ENCODE measurements at places on chromosomes 2 and 18. TPM values are rescaled to one million over a fixed set of nuclear protein-coding genes. Genes with fewer than 3 reads are reported as not detected.
A peak's percentile ranks its signal among the peaks of the same experiment; 100 is the strongest.

DNA sequence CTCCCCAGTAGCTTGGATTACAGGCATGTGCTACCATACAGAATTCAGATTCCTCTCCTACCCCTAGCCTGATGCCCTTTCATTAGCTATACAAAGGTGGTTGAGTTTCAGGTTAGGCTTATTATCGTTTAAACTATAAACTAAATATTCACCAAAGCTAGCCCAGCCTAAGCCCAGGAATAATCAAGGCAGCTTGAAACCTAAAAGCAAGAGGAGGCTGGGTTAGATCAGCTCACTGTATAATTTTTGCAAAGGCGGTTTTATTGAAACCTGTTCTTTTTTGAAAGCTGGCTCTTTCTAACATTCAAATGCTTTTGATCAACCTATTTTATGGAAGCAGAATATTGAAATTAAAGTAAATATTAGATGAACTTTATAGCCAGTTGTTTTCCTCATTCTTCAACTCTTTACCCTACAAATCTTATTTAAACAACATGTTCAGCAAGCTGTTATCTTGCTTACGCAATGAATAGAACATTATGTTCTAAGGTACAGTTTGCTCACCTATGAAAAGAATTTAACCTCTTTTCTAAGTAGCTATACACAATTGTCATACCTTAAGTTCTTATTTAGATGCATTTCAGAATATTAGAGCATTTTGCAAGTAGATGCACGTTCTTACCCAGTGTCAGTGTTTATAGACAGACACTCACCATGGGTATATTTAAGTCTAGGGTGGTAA, 241.6 kb downstream of the NEDD4L start:
- H3K27ac ChIP-seq = no peak overlapping the region
- no peak for DNase-seq
- peaks cover 16% of the 10 kb centered on the region for H3K4me1 ChIP-seq
- H3K4me3 ChIP-seq = no peak overlapping the region
- H3K36me3 ChIP-seq = no peaks in the 10 kb centered on the region

- no peak overlapping the region for H3K27ac ChIP-seq
- no peaks in the 10 kb centered on the region for H3K36me3 ChIP-seq
- H3K4me1 ChIP-seq = no peaks in the 10 kb centered on the region
- H3K4me3 ChIP-seq = no peak overlapping the region
Observed at GRCh38 chr2:100427627-100428258, 10.3 kb upstream of the CHST10 start.

DNA sequence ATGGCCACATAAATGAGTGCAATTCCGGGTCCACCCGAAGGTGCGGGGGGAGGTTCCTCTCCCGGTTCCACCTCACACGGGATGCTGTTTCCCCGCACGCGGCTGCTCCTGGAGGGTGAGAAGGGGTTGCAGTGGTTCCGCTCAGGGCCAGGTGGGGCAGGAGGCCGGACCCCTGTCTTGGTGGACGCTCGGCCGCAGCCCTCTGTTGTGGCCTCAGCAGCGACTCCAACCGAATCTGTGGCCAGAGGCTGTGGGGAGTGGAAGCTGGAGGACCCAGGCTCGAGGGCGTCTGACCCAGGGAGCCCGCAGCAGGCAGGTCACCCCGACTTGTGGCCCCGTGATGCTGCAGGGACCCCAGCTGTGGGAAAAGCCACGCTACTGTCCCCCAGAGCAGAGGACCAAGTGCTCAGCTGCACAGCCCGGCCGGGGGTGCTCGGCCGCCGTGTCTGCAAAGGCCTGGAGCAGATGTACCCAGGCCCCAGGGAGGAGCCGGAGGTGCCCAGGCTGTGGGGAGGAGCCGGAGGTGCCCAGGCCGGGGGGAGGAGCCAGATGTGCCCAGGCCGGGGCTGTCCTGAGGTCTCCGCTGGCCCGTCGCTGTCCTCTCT, 83.9 kb downstream of the RTP5 start:
- peaks cover 10% of the 10 kb centered on the region for H3K4me1 ChIP-seq
- no peak overlapping the region for H3K27ac ChIP-seq
- H3K27me3 ChIP-seq = no peaks in the 10 kb centered on the region
- DNase-seq = no peak
- no peaks in the 10 kb centered on the region for H3K36me3 ChIP-seq
- H3K4me3 ChIP-seq = no peak overlapping the region

- no peaks in the 10 kb centered on the region for H3K27me3 ChIP-seq
- no peak overlapping the region for H3K4me3 ChIP-seq
- H3K27ac ChIP-seq = no peak overlapping the region
- H3K4me1 ChIP-seq = no peaks in the 10 kb centered on the region
- no peak for DNase-seq
Observed at GRCh38 chr18:72325307-72325706, 218.8 kb downstream of the CBLN2 start.

DNA sequence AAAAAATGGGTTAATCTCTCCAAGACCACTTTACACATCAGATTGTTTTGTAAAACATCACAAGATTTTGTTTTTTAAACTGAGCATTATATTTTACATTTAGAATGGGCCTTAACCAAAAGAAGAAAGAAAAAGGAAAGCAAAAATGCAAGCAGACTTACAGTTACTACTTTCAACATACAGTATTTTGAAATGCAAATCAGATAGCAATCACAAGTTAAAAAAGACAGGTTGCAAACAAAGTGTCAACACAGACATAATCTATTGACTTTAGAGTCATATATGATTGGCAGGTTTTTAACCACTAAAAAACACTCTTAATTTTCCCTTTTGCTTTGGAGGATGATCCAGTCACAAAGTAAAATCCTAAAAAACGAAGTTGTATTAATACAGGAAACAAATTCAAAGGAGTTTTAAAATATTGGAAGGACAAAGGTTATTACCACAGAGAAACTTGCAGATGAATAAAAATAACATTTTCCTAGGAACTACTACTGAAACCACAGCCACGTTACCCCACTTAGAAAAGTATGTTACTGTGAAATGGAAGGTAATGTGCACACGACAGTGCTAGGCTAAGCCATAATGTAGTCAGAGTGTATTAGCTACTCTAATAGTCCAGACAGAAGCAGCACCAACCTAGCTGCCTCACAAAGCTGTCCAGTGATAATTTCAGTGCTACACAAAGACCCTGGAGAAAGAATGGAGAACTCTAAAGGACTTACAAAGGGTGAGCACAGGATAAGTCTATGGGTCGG, 22.9 kb downstream of the DARS1 start:
- H3K36me3 ChIP-seq = peaks cover 3% of the 10 kb centered on the region
- H3K4me3 ChIP-seq = no peak overlapping the region

The MZT2A gene
- 140 TPM for total RNA-seq

GRCh38 chr2:135140606-135141005, 88.5 kb downstream of the RAB3GAP1 start:
- H3K36me3 ChIP-seq = peaks cover 28% of the 10 kb centered on the region
- H3K4me3 ChIP-seq = no peak overlapping the region
- no peak for DNase-seq
- no peaks in the 10 kb centered on the region for H3K4me1 ChIP-seq

- DNase-seq = no peak
- H3K4me3 ChIP-seq = no peak overlapping the region
- H3K4me1 ChIP-seq = no peaks in the 10 kb centered on the region
- no peaks in the 10 kb centered on the region for H3K36me3 ChIP-seq
Observed at GRCh38 chr2:120953066-120953756, 217.5 kb downstream of the GLI2 start.

DNA sequence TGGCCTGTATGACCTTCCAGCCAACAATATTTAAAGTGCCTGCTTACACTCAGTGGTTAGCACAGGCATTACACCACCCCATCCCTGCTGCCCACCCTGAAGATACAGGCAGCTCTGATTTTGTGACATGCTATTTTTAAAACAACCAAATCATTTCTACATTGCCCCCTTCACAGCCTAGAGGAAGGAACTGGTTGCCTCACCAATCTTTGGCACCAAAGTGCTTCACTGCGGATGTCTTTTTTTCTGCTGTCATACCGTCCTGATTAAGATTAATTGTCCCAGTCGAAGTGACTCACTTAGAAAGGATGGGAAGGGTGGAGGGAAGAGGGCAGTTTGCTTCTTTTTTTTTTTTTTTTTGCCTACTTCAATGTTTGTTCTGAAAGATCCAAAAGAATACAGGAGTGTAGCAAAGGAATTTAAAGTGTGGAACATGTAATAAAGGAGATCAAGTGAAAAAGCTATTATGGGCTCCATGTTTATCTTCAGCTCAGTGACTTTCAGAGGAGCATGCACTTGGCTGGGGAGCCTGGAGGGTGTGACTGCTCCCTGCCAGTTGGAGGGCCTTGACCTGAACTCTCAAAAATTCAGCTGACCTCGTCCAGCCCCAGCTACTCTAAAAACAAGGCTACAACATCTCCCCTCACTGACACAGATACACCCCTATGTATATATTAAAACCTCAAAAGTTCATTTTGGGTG, 501.1 kb upstream of the TNP1 start:
- no peaks in the 10 kb centered on the region for H3K36me3 ChIP-seq
- peak overlapping the region; percentile 64 for H3K27ac ChIP-seq
- no peak overlapping the region for H3K4me3 ChIP-seq
- H3K27me3 ChIP-seq = no peaks in the 10 kb centered on the region
- DNase-seq = no peak

The RNU2-63P gene
- not detected for total RNA-seq

GRCh38 chr2:25109822-25110221, 58.6 kb downstream of the POMC start:
- no peaks in the 10 kb centered on the region for H3K4me1 ChIP-seq
- no peaks in the 10 kb centered on the region for H3K36me3 ChIP-seq
- H3K27ac ChIP-seq = no peak overlapping the region
- no peaks in the 10 kb centered on the region for H3K27me3 ChIP-seq
- no peak for DNase-seq

The UGT1A6 gene
- 14.0 TPM for total RNA-seq

DNA sequence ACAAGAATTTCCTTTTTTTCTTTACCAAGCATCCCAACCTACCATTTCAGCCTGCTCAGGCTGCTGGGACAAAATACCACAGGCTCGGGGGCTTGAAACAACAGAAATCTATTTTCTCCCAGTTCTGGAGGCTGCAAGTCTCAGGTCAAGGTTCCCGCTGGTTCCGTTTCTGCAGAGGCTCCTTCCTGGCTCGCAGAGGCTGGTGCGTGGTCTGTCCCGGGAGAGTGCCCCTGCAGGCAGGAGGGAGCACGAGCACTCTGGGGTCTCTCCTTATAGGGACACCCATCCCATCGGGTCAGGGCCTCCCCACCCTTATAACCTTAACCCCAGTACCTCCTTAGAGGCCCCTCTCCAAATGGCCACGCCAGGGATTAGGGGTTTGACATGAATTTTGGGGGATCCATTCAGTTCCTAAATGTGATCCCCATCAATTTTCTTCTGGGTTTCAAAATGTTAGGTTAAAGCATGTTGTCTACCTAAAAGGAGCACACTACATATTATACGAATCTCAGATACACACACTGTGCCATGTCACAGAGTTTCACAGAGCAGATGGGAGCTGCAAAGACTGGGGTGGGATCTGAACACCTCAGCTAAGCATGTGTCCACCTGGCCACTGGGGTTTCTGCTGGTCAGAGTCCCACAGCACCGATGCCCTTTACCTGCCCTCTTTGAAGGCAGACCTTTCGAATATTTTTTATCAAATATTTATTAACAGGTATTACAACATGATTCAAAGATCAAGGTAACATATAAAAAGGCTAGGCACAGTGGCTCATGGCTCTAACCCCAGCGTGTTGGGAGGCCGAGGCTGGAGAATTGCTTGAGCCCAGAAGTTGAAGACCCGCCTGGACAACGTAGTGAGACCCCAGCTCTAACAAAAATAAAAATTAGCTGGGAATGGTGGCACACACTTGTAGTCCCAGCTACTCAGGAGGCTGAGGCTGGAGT, 17.6 kb upstream of the ADI1 start:
- H3K27me3 ChIP-seq = no peaks in the 10 kb centered on the region
- no peak for DNase-seq
- peak overlapping the region; percentile 98 for H3K27ac ChIP-seq
- peaks cover 21% of the 10 kb centered on the region for H3K36me3 ChIP-seq

The SERPINB5 gene
- 141 TPM for total RNA-seq

DNA sequence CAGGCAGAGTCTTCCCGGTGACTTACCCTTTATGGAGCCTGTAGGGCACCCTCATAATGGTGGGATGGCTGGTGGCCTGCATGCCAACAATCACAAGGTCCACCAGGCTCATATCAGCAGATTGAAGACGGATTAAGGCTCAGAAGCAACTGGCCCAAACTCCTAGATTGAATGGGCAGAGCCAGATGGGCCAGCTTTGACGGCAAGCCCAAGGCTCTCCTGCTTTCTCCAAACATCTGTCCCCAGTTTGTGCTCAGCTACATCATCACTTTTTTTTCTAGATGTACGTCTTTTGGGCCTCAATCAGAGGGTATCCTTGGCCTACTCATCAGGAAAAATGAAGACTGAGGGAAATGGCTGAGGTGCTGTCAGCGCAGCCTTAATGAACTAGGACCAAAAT, 114.6 kb downstream of the VIT start:
- H3K4me1 ChIP-seq = no peaks in the 10 kb centered on the region
- DNase-seq = peak; percentile 47
- H3K36me3 ChIP-seq = no peaks in the 10 kb centered on the region
- no peak overlapping the region for H3K4me3 ChIP-seq
- H3K27ac ChIP-seq = no peak overlapping the region

The CHAC2 gene
- 1.7 TPM for total RNA-seq

The SCTR gene
- not detected for total RNA-seq

The CIB4 gene
- not detected for total RNA-seq

The PROC gene
- total RNA-seq = not detected

DNA sequence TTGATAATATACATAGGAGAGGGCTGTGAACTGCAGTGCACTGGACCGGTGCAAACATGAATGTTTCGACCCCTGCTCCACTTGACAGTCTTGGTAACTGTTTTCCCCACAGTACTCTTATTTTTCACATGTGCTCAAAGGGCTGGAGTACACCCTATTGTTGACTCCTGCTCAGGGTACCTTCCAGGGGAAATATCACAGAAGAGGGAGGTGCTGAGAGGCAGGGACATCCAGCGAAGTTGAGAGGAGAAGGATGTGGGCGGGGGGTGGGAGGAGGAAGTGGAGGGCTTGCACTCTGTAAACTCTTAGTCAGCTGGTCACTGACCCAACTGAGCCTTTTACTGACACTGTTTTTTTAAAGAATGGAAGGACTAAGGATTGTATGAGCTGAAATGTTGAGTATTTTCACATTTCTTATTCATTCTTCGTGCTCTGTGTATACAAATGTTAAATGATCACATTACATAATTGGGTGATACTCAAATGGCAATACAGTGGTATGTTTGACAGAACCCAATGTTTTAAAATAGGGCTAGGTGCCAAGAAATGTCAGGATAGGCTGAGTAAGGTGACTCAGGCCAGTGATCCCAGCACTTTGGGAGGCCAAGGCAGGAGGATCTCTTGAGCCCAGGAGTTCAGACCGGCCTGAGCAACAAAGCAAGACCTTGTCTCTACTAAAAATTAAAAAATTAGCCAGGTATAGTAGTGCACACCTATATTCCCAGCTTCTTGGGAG, 10.0 kb downstream of the INPP4A start:
- H3K4me3 ChIP-seq = no peak overlapping the region
- H3K4me1 ChIP-seq = peaks cover 57% of the 10 kb centered on the region
- H3K27me3 ChIP-seq = no peaks in the 10 kb centered on the region
- no peak overlapping the region for H3K27ac ChIP-seq
- H3K36me3 ChIP-seq = no peaks in the 10 kb centered on the region

- H3K4me1 ChIP-seq = peaks cover 16% of the 10 kb centered on the region
- no peak overlapping the region for H3K4me3 ChIP-seq
- no peaks in the 10 kb centered on the region for H3K27me3 ChIP-seq
Observed at GRCh38 chr2:222708274-222708710, 36.8 kb downstream of the MOGAT1 start.
